ENCODE measurements at places on chromosomes 6 and 20.
A peak's percentile ranks its signal among the peaks of the same experiment; 100 is the strongest.

DNA sequence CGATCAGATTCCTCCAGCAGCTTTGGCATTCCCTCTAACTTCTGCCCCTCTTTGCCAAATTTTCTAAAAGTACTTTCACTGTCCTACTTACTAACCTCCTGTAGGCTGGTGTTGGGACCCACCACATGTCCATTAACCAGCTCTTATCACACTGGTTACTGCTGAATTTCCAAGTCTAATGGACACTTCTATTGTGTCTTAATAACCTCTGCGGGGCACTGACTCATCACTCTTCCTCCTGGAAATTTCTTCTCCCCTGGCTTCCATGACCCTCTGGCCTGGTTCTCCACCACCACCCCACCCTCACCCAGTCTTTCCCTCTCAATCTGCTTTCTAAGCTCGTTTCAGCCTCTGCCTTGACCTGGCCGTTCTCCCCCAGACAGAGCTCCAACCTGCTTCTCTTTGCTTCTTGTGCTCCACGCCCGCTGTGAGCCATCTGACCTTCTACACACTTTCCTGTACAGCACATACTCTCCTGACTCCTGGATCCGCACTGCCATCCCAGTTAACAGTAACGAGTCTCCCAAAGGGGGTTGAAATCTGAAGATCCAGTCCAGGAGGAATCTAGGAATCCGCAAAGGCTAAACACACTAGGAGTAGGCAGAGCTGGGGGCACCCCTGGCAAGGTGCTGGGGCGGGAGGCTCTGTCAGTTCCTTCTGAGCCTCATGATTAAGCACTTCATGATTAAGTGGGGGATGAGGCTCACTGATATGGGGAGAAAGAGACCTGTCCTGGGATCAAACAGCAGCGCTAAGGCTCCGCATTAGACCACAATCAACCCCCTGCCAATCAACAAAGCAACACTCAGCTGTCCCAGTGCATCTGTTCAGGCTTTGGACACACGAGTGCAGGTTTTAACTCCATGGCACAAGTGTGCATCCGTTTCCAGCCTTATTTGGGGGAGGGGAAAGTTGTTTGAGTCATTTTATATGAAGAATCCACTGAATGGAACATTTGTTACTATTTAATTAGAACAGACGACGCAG is 146.3 kb downstream of the LY86 start:
- no peak for DNase-seq

GRCh38 chr20:48489656-48490055 is 338.1 kb downstream of the PREX1 start:
- DNase-seq = no peak

GRCh38 chr6:120302041-120302440 is 952.5 kb upstream of the MAN1A1 start:
- no peak for DNase-seq

- no peak for DNase-seq
Observed at GRCh38 chr6:129661536-129662405, 48.2 kb downstream of the ARHGAP18 start.

GRCh38 chr6:27156874-27157458 is 90.5 kb upstream of the PRSS16 start:
- DNase-seq = no peak

DNA sequence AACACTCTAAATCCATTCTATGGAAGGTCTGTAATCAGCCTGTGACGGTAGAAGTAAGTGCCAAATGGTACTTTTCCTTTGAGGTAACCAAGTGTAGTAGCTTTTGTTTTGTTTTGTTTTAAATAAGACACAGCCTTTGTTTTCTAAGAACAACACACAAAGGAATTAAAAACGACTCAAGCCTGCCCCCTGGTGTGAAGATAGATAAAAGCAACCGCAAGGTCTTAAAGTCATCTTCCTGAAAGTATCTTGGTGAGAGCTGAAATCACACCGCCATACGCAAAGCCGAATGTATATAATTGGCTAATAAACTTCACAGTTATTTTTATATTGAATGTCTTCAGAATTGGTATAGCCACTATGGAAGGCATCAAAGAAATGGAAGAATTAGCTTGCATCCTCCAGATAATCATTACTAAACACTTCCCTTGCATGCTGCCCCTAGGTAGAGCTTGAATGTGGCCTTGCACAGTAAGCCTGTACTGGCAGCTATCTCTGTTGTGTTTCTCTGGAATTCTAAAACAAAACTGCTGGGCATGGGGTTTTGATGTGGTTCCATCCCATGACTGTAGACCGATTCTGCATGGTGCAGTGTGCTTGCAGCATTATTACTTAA is 95.6 kb downstream of the LAMP5 start:
- peak; percentile 37 for DNase-seq

DNA sequence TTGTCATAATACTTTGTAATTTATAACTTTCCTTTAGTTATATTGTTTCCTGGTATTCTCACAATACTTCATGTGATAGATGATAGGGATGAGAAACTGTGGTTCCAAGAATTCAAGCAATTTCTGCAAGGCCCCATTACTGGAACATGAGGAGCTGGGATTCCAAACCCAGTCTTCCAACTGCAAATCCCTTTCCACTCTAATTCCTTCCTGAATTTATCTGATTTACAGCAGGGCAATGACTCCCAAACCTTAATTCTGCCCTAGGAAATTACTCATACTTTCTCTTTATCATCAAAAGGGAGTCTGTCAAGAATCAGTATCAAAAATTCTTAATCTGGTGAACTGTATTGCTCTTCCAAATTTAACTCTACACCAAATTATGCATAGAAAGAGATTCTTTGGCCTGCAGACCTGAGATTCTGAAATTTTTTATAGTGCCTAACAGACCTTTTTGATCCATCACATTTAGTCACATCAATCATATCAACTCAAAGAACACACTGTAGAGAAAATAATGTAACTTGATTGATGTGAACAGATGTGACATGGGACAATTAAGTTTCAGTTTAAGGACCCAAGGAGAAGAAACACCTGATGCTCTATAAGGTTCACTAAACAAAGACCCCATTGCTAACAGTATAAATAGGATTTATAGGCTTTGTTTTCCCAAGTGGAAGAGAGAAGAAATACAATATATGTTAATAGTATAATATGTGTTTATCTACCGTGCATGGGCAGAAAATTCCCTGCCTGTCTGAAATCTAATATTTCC is 41.5 kb upstream of the GJA1 start:
- no peak for DNase-seq

- DNase-seq = peak; percentile 23
Observed at GRCh38 chr6:108748959-108749358, 99.3 kb upstream of the ARMC2 start.

DNA sequence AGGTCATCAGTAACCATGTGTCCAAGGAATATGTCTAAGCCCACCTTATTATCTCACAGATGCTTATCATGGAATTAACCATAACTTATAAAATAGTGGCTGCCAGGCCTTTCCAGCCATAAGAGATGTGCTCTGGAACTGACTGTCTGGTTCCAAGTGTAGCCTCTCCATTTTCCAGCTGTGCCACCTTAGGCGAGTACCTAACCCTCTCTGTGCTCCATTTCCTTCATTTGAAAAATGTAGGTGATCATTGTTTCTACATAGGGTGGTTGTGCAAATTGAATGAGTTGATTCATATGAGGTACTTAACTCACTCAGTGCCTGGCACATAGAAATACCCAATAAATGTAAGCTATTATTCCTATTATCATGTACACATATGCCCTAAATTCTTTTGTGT is 102.5 kb upstream of the IYD start:
- no peak for DNase-seq

GRCh38 chr20:1800180-1800579 is 95.0 kb upstream of the SIRPA start:
- DNase-seq = no peak

DNA sequence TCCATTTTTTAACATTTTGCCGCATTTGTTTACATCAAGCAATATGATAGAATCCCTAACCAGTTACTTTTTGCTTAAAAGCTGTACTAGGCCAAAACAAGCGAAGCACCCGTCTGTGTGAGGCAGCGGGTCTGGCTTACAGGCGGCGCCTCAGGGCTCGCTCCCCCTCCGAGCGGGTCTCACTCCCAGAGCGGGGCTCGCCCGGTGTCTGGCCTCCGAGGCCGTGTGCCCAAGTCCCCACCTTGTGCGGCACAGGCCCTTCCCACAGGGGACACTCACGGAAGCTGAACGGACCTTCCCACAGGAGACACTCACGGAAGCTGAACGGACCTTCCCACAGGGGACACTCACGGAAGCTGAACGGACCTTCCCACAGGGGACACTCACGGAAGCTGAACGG is 23.4 kb downstream of the ZBTB46 start:
- DNase-seq = no peak

- DNase-seq = no peak
Observed at GRCh38 chr6:53067849-53068361, 2.7 kb downstream of the FBXO9 start.

DNA sequence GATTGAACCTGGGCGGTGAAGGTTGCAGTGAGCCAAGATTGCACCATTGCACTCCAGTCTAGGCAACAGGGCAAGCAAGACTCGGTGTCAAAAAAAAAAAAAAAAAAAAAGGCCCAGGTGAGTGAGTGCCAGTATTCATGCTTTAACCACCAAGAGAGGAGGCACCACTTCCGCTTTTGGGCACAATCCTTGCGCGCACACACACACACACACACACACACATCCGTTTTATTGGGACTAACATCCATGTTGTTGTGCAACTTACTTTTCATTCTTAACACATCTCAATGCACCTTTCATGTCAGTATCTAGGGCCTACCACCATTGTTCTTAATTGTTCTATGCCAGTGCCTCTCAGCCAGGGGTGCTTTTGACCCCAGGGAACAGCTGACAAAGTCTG is 263.0 kb downstream of the CDC5L start:
- no peak for DNase-seq
